Activated T-cell treated with anti-CD3 and anti-CD28 coated beads, Interleukin-2, amount 50 U/mL, for 4 hours (primary cell): ENCODE measurements at places on chromosomes 11 and 22. TPM values are rescaled to one million over a fixed set of nuclear protein-coding genes. Genes with fewer than 3 reads are reported as not detected.

NEFH gene
- total RNA-seq, result 8.3 TPM

GRCh38 chr11:68255526-68255925 lies 16.2 kb downstream of the C11orf24 start:
- DNase-seq, result no peak

GRCh38 chr11:46125284-46125683 lies 4.0 kb upstream of the PHF21A start:
- DNase-seq, result no peak

GRCh38 chr22:31917227-31917921 lies 27.0 kb upstream of the YWHAH start:
- DNase-seq, result no peak

CCDC116 gene
- total RNA-seq, result 0.73 TPM

TM7SF2 gene
- 18.7 TPM for total RNA-seq

GRAP2 gene
- total RNA-seq, result 19.5 TPM

DNA sequence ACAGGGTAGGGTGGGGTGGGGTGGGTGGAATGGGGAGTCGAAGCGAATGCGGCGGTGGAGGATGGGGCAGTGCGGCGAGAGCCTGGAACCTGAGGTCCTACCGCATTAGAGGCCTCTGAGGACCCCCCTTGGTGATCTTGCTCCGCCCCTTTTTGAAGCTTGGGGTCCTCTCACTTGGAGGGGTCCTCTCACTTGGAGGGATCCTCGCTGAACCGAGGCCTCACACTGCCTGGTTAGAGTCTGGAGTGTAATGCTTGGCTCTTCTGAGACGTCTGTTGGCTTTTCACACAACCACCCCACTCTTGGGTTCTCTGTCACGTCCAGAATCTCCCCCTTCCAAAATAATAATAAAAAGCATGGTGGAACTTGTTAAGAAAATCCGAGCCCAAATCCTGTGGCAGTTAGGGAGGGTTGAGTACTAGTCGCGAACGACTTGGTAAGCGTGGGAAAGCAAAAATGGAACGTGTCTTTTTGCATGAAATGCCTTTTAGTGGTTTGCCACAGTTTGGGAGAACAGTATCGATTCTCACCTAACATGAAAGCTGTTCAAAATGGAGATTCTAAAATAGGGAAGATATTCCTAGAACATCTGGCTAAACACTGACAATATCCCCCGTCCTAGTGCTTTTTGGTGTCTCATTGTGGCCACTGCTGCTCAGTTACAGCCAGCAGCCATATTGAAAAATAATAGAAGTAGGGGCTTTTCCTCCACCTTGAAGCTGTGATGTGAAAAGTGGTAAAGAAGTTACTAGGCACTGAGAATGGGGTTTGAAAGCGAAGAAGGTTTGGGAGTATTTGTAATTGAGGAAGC lies 822 bp downstream of the RBX1 start:
- DNase-seq, result no peak

RIMBP3B gene
- not detected for total RNA-seq

DNA sequence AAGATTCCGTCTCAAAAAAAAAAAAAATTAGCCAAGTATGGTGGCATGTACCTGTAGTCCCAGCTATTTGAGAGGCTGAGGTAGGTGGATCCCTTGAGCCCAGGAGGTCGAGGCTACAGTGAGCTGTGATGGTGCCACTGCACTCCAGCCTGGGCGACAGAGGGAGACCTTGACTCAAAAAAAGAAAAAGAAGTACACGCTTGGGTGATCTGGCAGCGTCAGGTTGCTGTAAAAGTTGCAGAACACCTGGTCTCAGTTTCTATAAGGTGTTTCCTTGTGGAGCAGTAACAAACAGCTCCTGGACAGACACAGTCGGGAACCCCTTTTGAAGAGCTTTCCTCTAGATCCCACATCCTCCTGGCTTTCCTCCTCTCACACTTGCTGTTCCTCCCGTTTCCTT lies 45.8 kb downstream of the SCGB1A1 start:
- DNase-seq, result no peak

PGA5 gene
- total RNA-seq, result not detected

- no peak for DNase-seq
These were observed 33.8 kb downstream of the CASP4 start for GRCh38 chr11:104934594-104934993.

GRCh38 chr11:105823495-105824033 lies 198.5 kb downstream of the MSANTD4 start:
- no peak for DNase-seq

DNA sequence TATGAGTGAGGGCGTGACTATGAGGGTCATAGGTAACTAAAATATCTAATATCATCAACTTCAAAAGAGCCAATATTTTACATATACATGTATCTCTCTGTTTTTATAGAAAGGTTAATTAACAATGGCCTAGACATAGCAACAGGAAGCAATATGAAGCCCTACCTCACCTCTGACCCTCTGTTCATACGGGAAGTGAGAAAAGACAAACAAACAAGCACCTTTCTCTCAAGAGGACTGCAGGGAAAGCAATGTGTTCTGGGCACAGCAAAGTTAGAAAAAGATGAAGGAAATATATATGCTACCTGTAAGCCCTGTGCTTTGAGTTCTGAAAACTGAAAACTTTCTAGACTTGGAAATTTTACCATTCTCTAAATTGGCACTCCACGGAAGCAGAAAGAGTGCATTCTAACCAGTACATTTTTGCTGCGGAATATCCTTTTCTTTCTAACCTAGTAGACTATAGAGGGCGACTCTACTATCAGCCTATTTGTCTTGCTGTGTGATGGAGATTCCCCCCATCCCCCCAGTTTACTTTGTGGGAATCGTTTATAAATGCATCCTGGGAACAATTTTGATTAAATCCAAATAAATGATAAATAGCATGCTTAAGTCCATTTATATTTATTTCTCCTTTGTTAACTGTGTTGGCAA lies 830.4 kb upstream of the FAT3 start:
- DNase-seq, result no peak

KRTAP5-2 gene
- total RNA-seq, result not detected

FAT3 gene
- total RNA-seq, result 0.14 TPM

MTNR1B gene
- not detected for total RNA-seq

- DNase-seq, result no peak
These were observed 1.2 kb downstream of the MAP4K2 start for GRCh38 chr11:64801561-64802369.

SERPIND1 gene
- total RNA-seq, result not detected

GRCh38 chr11:41175304-41175972 lies 284.0 kb downstream of the LRRC4C start:
- no peak for DNase-seq

TYR gene
- not detected for total RNA-seq

GRCh38 chr11:9377036-9377435 lies 7.4 kb upstream of the IPO7 start:
- no peak for DNase-seq

- DNase-seq, result no peak
These were observed 10.9 kb downstream of the USP2 start for GRCh38 chr11:119370486-119371046.

SWAP70 gene
- 4.6 TPM for total RNA-seq

PATE2 gene
- total RNA-seq, result not detected
